ENCODE measurements at places on chromosomes 16 and 17. TPM values are rescaled to one million over a fixed set of nuclear protein-coding genes. Genes with fewer than 3 reads are reported as not detected.

TBC1D3D gene
- under 0.01 TPM for total RNA-seq

CES1 gene
- total RNA-seq: 1.4 TPM

SLC9A5 gene
- 0.22 TPM for total RNA-seq

TBC1D3G gene
- not detected for total RNA-seq

TEKT5 gene
- total RNA-seq: not detected

GLYR1 gene
- total RNA-seq: 36.4 TPM

HLF gene
- not detected for total RNA-seq

CIBAR2 gene
- total RNA-seq: not detected

SLC6A2 gene
- total RNA-seq: not detected

MYH10 gene
- total RNA-seq: 245 TPM

RNF112 gene
- total RNA-seq: 0.20 TPM

SLC12A3 gene
- total RNA-seq: not detected

SP2 gene
- 0.87 TPM for total RNA-seq

PRKCB gene
- total RNA-seq: not detected

CMTM3 gene
- total RNA-seq: 28.0 TPM

OR4D1 gene
- total RNA-seq: not detected

NPIPA7 gene
- total RNA-seq: 0.79 TPM

SPECC1 gene
- total RNA-seq: 0.22 TPM

OMG gene
- 6.7 TPM for total RNA-seq

PRSS27 gene
- under 0.01 TPM for total RNA-seq

TSPAN10 gene
- 0.22 TPM for total RNA-seq

CMTM1 gene
- 1.8 TPM for total RNA-seq
